Pulmonary artery endothelial cell (primary cell): ENCODE measurements at places on chromosomes 7 and 10.
A peak's percentile ranks its signal among the peaks of the same experiment; 100 is the strongest.

DNA sequence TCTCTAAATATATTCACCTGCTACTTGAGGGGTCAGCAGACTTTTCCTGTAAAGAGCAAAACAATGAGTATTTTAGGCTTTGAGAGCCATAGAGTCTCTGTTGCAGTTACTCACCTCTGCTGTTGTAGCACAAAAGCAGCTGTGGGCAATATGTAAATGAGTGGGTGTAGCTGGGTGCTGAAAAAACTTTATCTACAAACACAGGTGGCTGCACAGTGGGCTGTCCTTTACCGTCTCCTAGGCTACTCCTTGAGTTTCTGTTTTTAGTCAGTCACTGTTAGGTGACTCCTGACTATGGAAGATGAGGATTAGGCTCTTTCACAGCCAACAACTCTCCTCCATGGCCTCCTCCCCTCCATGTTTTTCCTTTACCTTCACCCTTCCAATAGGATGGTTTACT lies 286.1 kb upstream of the C7orf33 start:
- DNase-seq: no peak

- DNase-seq: peak; percentile 33
Measured at GRCh38 chr10:18607503-18608378, 43.6 kb downstream of the NSUN6 start.

DNA sequence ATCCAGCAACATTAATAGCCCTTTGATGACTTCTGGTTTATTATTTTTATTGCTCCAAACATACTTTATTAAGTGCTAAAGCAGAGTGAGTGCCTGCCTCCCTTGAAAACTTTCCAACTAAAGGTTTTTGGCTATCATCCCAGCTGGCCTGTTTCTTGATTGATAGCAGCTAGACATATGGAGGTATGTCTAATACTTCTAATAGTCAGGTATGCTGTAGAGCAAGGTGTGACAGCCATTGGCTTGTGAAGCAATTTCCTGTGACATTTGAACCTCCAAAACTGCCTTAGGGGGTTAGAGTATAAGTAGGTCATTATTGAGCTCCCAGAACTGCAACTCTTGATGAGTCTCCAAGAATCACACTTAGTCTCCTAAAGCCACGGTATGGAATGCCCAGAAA lies 55.8 kb downstream of the LOXL4 start:
- no peak for DNase-seq

DNA sequence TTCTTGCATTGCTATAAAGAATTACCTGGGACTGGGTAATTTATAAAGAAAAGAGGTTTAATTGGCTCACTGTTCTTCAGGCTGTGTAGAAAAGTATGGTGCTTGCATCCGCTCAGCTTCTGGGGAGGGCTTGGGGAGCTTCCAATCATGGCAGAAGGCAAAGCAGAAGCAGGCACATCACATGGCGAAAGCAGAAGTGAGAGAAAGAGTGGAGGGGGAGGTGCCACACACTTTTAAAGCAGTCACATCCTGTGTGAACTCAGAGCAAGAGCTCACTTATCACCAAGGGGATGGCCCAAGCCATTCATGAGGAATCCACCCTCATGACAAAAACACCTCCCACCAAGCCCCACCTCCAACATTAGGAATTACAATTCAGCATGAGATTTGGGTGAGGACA lies 303.5 kb downstream of the OTUD1 start:
- no peak for DNase-seq

DNA sequence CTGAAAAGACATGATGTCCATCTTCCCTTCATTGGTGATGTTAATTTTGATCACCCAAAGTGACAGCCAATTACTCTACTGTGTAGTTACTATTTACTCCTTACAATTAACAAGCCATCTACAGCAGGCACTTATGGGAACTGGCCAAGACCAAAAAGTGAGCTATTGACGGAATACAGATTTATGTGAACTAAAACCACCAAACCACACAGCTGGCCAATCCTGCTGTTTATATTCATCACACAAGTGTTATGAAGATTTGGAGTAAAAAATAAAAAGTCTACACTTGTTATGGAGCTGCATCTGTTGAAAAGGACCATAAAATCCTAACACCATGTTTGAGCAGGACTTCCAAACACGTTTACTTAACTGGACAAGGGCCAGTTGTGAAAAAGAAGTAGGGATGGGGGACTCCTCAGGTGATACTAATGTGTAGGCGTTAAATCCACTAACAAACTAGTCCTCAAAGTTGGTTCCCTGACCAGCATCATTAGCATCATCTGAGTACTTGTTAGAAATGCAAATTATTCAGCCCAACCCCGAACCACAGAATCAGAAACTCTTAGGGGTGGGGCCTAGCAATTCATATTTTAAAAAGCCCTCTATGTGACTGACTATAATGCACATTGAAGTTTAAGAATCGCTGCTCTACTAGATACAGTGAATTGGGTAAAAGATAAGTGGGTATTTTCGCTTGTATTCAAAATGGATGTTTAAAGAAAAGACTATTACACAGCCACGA lies 11.6 kb downstream of the MCMBP start:
- no peak for DNase-seq

GRCh38 chr10:124072541-124072940 lies 20.9 kb downstream of the CHST15 start:
- no peak for DNase-seq

GRCh38 chr10:45468079-45468478 lies 94.1 kb downstream of the ALOX5 start:
- no peak for DNase-seq

DNA sequence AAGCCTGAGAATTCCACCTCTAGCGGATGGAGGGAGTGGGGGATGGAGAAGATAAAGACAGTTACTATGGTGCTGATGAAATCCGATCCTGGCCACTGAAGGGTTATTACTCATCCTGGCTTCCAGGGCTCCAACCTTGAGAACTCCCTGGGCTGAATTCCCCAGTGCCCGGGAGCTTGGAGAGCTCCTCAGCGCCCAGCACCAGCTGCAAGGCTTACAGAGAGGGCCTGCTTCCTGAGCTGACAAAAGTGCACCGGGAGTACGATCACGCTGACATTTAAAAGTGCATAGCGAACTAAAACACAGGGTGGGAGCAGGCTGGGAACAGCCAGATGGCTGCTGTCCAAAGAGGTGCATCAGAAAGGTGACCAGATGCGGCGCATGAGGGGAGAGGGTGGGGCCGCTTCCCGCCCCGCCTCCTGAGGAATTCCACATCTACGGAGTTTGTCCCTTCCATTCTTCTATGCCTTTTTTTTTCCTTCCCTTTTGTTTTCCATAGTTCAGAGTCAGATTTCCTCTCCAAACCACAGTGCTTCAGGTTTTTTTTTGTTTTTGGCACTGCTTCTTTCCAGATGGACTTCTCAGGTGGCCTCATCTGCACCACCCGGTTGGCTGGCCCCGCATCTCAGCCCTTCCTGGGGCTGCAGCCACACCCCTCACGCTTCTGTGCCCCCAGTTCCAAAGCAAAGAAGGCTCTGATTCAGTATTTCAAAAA lies 62.4 kb upstream of the MKRN1 start:
- DNase-seq: no peak

DNA sequence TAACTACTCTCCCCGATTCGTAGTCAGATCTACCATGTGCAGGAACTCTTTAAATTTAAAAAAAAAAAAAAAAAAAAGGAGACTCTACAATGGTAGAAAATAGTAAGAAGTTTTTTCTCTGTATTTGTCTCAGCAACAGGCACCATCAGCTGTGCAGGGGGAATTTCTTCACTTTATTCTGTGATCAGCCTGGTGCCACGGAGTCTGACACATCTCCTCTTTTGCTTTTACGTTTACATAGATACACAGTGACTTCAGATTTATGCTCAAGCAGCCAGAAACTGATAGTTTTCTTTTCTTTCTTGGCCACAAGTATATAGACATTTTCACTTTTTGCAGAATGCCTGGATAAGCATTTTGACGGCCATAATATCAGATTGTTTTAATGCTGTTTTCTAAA lies 190.6 kb upstream of the AKR1E2 start:
- no peak for DNase-seq

DNA sequence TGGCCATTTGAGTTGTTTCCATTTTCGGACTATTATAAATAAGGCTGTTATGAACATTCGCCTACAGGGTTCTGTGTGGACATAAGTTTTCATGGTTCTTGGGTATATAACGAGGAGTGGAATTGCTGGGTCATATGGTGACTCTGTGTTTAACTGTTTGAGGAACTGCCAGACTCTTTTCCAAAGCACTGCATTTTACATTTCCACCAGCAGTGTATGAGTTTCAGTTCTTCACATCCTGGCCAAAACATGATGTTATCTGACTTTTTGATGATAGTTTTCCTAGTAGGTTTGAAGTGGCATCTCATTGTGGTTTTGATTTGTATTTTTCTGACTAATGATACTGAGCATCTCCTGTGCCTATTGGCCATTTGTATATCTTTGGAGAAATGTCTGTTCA lies 5.4 kb downstream of the SUV39H2 start:
- no peak for DNase-seq
